ENCODE measurements at places on chromosomes 5 and 9. TPM values are rescaled to one million over a fixed set of nuclear protein-coding genes. Genes with fewer than 3 reads are reported as not detected.

TMEM171 gene
- not detected for total RNA-seq

GRCh38 chr5:171366645-171367044 lies 21.0 kb upstream of the NPM1 start:
- H3K4me1 ChIP-seq: no peaks in the 10 kb centered on the region
- no peak overlapping the region for H3K4me3 ChIP-seq
- H3K36me3 ChIP-seq: no peaks in the 10 kb centered on the region

DNA sequence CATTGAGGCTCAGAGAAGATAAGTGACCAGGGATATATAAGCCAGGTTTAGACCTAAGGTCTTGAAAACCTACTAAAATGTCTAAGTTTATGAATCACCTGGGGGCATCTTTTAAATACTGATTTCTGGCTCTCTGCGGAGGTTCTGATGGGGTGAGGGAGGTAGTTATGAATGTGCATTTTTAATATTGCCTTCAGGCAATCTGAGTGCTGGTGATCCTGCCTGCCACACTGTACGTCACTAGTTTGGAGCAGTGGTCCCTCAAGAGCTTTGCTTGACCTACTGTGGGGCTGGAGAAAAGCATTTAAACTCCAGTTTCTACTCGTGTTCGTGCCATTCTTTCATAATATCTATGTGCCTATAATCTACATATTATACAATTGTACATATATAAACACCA lies 36.1 kb downstream of the KLF4 start:
- no peak for DNase-seq
- H3K4me3 ChIP-seq: no peak overlapping the region
- H3K27me3 ChIP-seq: peaks cover 3% of the 10 kb centered on the region
- no peaks in the 10 kb centered on the region for H3K4me1 ChIP-seq

ADAMTSL2 gene
- 5.9 TPM for total RNA-seq

NCS1 gene
- total RNA-seq: 20.1 TPM

GRCh38 chr5:14942212-14942611 lies 70.6 kb upstream of the ANKH start:
- no peak for DNase-seq
- H3K27me3 ChIP-seq: no peaks in the 10 kb centered on the region
- H3K4me1 ChIP-seq: no peaks in the 10 kb centered on the region
- H3K4me3 ChIP-seq: no peak overlapping the region
- no peaks in the 10 kb centered on the region for H3K36me3 ChIP-seq
- no peak overlapping the region for H3K27ac ChIP-seq

DNA sequence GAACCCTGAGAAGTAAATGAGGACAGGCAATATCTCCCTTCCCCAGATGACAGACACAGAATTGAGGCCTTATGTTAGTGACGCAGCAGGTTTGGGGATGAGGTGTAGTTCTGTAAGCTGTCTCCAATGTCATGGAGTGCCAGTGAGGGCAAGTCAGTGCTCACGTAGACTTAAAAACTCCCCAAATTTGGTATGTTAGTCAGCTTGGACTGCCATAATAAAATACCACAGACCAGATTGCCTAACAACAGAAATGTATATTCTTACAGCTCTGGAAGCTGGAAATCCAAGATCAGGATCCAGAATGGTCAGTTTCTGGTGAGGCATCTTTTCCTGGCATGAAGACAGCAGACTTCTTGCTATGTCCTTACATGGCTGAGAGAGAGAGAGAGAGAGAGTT lies 14.9 kb downstream of the FOXI1 start:
- H3K27me3 ChIP-seq: no peaks in the 10 kb centered on the region
- no peak for DNase-seq

DNA sequence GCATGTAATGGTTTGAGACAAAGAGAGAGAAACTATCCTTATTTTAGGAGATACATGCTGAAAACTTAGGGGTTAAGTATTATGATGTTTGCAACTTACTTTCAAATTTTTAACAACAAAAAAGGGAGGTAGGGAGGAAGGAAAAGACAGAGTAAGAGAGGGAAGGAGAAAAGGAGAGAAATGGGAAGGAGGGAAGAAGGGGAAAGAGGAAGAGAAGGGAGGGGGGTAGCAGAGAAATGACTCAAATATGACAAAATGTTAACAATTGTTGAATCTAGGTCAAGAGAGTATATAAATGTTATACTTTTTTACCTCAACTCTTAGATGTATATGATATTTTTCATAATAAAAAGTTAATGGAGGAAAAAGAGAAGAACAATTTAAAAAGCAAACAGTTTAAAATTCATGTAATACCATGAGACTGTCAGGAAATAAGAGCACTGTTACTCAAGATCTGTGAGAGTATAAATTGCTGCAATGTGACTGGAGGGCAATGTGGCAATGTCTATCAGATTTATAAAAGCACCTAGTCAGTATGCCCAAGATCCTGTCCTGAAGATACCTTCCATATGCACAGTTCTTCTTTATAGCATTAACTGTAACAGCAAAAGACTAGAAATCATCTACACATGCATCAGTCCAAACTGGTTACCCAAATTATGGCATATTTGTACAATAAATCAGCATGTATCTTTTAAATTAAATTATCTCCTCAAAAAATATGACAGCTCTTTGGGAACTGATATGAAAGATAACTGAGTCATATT lies 16.3 kb downstream of the FBXW11 start:
- peaks cover 26% of the 10 kb centered on the region for H3K4me1 ChIP-seq
- H3K27ac ChIP-seq: peak overlapping the region; percentile 3
- DNase-seq: no peak
- no peaks in the 10 kb centered on the region for H3K27me3 ChIP-seq

GRCh38 chr5:140235791-140236551 lies 61.0 kb downstream of the CYSTM1 start:
- peaks cover 2% of the 10 kb centered on the region for H3K27me3 ChIP-seq
- no peak for DNase-seq
- H3K4me1 ChIP-seq: no peaks in the 10 kb centered on the region
- H3K36me3 ChIP-seq: no peaks in the 10 kb centered on the region
- no peak overlapping the region for H3K4me3 ChIP-seq
- no peak overlapping the region for H3K27ac ChIP-seq

- peaks cover 1% of the 10 kb centered on the region for H3K27me3 ChIP-seq
- H3K4me3 ChIP-seq: no peak overlapping the region
- H3K27ac ChIP-seq: no peak overlapping the region
- H3K4me1 ChIP-seq: no peaks in the 10 kb centered on the region
- DNase-seq: no peak
- no peaks in the 10 kb centered on the region for H3K36me3 ChIP-seq
Observed at GRCh38 chr5:136892000-136892399, 526.7 kb upstream of the TRPC7 start.

- H3K27me3 ChIP-seq: no peaks in the 10 kb centered on the region
- no peak overlapping the region for H3K27ac ChIP-seq
- no peaks in the 10 kb centered on the region for H3K4me1 ChIP-seq
- DNase-seq: no peak
Observed at GRCh38 chr9:6829027-6829426, 71.3 kb downstream of the KDM4C start.

- DNase-seq: no peak
- H3K4me1 ChIP-seq: peaks cover 10% of the 10 kb centered on the region
- peaks cover 5% of the 10 kb centered on the region for H3K36me3 ChIP-seq
- peak overlapping the region; percentile 6 for H3K27ac ChIP-seq
- H3K27me3 ChIP-seq: peaks cover 7% of the 10 kb centered on the region
Observed at GRCh38 chr5:1103093-1103492, 8.8 kb downstream of the SLC12A7 start.

INSL4 gene
- total RNA-seq: not detected

GRCh38 chr9:38004809-38005560 lies 64.0 kb downstream of the SHB start:
- H3K4me3 ChIP-seq: no peak overlapping the region
- H3K27ac ChIP-seq: no peak overlapping the region
- H3K36me3 ChIP-seq: peaks cover 4% of the 10 kb centered on the region
- H3K27me3 ChIP-seq: peaks cover 8% of the 10 kb centered on the region
- peaks cover 16% of the 10 kb centered on the region for H3K4me1 ChIP-seq

DNA sequence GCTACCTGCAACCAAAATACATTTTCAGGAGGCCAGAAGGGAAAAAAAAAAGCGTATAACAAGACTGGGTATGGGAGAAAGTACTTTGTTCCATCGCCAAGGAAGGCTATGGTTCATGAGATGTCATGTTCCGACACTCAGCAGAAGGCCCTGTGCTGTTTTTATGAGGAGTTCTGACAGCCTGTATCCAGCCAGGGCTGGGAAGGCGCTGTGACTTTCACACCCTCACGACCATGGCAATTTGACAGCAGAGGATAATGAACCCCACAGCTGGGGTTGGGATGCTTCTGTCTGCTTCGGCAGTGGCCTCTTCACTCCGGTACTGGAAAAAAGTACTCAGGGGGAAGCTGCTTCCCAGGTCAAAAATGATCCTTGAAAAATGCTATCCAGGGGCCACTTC lies 154.4 kb downstream of the PRELID2 start:
- H3K27me3 ChIP-seq: no peaks in the 10 kb centered on the region
- no peaks in the 10 kb centered on the region for H3K36me3 ChIP-seq
- no peak overlapping the region for H3K4me3 ChIP-seq

DNA sequence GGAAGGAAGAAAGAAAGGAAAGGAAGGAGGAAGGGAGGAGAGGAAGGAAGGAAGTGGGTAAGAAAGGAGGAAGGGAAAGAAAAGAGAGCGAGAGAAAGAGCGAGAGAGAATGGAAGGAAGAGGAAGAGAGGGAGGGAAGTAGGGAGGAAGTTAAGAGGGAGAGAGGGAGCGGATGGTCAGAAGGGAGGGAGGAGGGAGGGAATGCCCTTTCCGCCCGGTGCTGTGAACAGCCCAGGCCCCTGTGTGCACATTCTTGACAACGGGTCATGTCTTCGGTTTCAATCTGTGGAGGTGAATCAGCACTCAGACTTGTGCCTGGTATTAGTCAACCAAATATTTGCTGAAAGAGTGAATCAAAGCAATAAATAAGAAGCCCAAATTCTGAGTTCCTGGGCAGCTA lies 39.2 kb downstream of the PRUNE2 start:
- H3K4me3 ChIP-seq: no peak overlapping the region
- H3K36me3 ChIP-seq: no peaks in the 10 kb centered on the region
- H3K27ac ChIP-seq: no peak overlapping the region
- peaks cover 3% of the 10 kb centered on the region for H3K27me3 ChIP-seq
- peaks cover 4% of the 10 kb centered on the region for H3K4me1 ChIP-seq
- no peak for DNase-seq

DNA sequence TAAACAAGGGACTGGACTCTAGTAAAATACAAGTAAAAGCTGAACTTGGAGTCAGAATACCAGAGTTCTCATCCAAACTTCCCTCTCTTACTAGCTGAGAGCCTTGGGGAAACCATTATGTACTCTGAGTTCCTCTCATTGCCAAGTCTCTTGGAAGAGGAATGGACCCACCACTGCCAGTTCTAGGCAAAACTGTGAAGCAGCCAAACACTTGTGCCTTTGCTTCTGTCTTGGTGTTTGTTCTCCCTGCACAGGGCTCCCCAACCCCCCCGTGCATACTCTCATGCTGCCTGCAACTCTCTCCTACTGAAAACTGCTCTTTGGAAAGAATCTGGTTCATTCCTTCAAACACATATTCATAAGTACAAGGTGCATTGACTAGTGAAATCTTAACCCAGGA lies 102.6 kb downstream of the PDZD2 start:
- H3K4me3 ChIP-seq: no peak overlapping the region
- H3K27ac ChIP-seq: no peak overlapping the region
- peaks cover 4% of the 10 kb centered on the region for H3K27me3 ChIP-seq
- H3K36me3 ChIP-seq: peaks cover 4% of the 10 kb centered on the region
- H3K4me1 ChIP-seq: no peaks in the 10 kb centered on the region

- no peaks in the 10 kb centered on the region for H3K36me3 ChIP-seq
- H3K4me1 ChIP-seq: no peaks in the 10 kb centered on the region
- peaks cover 2% of the 10 kb centered on the region for H3K27me3 ChIP-seq
- H3K4me3 ChIP-seq: no peak overlapping the region
- H3K27ac ChIP-seq: no peak overlapping the region
Observed at GRCh38 chr5:42057254-42057690, 132.2 kb downstream of the FBXO4 start.

PHYHD1 gene
- 10.3 TPM for total RNA-seq

- DNase-seq: no peak
- peaks cover 3% of the 10 kb centered on the region for H3K4me1 ChIP-seq
- no peak overlapping the region for H3K27ac ChIP-seq
- peaks cover 14% of the 10 kb centered on the region for H3K36me3 ChIP-seq
Observed at GRCh38 chr9:15743512-15743911, 190.7 kb downstream of the CCDC171 start.

DNA sequence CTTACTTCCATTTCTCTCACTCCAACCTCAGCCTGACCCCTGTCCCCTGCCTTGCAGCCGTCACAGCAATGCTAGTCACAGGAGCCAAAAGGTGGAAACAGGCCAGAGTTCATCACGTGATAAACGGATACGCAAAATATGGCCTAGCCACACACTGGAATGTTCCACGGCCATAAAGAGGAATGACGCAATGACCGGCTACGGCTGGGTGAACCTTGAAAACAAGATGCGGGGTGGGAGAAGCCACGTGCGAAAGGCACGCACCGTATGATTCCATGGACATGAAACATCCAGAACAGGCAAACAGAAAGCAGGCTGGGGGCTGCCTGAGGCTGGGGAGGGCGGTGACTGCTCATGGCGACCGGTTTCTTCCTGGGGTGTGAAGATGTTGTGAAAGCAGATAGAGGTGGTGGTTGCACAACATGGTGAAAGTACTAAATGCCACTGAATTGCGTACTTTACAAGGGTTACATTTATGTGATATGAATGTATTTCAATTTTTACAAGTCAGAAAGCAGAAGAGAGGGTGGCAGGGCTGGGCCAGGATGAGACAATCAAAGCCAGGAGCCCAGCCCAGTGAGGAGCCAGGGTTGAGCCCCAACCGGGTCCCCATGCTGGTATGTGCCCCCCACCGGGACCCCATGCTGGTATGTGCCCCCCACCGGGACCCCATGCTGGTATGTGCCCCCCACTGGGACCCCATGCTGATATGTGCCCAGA lies 117.8 kb upstream of the SARDH start:
- H3K36me3 ChIP-seq: peaks cover 15% of the 10 kb centered on the region
- H3K4me1 ChIP-seq: peaks cover 10% of the 10 kb centered on the region
- H3K27me3 ChIP-seq: peaks cover 15% of the 10 kb centered on the region
- no peak overlapping the region for H3K4me3 ChIP-seq
- no peak overlapping the region for H3K27ac ChIP-seq

DNA sequence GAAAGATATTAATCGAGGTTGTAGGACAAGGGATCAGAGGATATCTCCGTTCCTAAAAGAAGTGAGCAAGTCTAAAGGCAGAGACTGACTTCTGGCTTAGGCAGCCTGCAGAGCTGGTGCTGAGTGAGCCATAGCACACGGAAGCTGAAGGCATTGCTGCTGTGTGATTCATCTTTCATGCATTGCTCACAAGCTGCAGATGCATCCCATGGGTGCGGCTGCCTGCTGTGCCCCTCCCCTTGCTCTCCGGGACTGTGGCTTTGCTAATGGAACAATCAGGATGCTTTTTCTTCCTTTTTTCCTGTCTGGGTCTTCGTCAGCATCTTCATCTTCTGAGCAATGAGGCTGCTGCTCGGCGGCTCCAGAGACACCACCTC lies 341.4 kb downstream of the DIRAS2 start:
- H3K27ac ChIP-seq: no peak overlapping the region
- peaks cover 8% of the 10 kb centered on the region for H3K27me3 ChIP-seq
- no peak overlapping the region for H3K4me3 ChIP-seq
- no peaks in the 10 kb centered on the region for H3K36me3 ChIP-seq
- no peak for DNase-seq

NIPAL4 gene
- total RNA-seq: not detected

- no peak for DNase-seq
- H3K4me3 ChIP-seq: no peak overlapping the region
- peaks cover 8% of the 10 kb centered on the region for H3K4me1 ChIP-seq
- H3K27me3 ChIP-seq: no peaks in the 10 kb centered on the region
Observed at GRCh38 chr9:23229890-23230317, 596.1 kb downstream of the ELAVL2 start.

- H3K27ac ChIP-seq: no peak overlapping the region
- no peak overlapping the region for H3K4me3 ChIP-seq
- no peaks in the 10 kb centered on the region for H3K36me3 ChIP-seq
Observed at GRCh38 chr5:107867266-107867665, 196.5 kb upstream of the EFNA5 start.
